ENCODE measurements at places on chromosomes 12 and 14.

- DNase-seq = no peak
- no peak overlapping the region for H3K27ac ChIP-seq
- H3K27me3 ChIP-seq = no peaks in the 10 kb centered on the region
- no peak overlapping the region for H3K4me3 ChIP-seq
- H3K4me1 ChIP-seq = no peaks in the 10 kb centered on the region
Observed at GRCh38 chr12:16163146-16163545, 114.3 kb downstream of the SLC15A5 start.

DNA sequence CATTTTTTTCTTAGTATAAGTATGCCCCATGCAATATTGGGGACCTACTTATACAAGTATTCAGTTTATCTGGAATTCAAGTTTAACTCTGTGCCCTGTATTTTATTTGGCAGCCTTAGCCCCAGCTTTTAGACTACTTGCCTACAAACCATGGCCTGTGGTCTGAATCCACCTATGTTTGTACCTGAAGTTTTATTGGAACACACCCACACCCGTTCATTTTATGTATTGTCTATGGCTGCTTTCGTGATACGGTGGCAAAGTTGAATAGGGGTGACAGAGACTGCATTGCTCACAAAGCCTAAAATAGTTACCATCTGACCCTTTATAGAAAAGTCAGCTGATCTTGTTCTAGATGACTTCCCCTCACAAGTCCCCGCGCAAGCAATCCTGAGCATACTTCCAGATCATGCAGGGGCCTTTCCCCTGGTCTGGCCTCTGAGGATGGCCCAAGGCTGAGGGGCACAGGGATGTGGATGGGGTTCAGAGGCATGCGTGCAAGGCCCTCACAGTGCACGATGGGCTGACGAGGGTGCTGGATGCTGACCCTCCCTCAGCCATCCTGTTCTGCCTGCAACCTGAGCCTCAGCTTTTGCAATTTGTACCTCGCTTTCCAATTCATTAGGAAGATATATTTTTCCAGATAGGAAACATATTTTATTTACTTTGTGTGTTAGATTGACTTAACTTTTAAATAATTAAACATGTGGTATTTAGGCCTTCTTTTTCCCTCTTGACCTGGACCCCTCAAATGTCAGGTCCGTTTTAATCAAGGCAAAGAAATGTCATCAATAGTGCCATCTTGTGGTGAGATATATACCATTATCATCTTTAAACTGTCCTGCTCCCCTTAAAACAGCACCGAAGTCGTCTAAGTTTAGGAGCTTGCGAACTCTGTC lies 527.3 kb upstream of the CCDC196 start:
- H3K4me3 ChIP-seq = no peak overlapping the region
- no peaks in the 10 kb centered on the region for H3K36me3 ChIP-seq
- no peak overlapping the region for H3K27ac ChIP-seq
- DNase-seq = peak; percentile 11
- H3K27me3 ChIP-seq = no peaks in the 10 kb centered on the region

DNA sequence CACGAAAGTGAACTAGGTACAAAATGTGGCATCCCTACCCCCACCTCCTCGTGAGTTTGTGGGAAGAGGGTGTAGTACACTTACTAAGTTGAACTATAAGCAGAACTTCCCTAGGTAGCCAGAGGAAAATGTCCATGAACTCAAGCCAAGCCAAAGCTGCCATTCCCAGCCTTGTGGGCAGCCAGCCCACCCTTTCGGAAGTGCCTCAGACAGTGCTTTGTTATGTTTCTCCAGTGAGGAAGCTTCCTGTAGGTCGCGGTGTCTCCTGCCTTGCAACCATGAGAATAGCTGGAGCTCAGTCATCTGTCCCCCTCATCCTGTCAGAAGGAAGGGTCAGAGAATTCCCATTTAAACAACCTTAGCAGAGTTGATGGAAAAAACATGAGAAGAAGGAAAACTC lies 266.9 kb downstream of the DUSP6 start:
- no peaks in the 10 kb centered on the region for H3K36me3 ChIP-seq
- H3K4me3 ChIP-seq = no peak overlapping the region
- DNase-seq = no peak
- H3K27ac ChIP-seq = no peak overlapping the region
- H3K4me1 ChIP-seq = no peaks in the 10 kb centered on the region
- no peaks in the 10 kb centered on the region for H3K27me3 ChIP-seq

DNA sequence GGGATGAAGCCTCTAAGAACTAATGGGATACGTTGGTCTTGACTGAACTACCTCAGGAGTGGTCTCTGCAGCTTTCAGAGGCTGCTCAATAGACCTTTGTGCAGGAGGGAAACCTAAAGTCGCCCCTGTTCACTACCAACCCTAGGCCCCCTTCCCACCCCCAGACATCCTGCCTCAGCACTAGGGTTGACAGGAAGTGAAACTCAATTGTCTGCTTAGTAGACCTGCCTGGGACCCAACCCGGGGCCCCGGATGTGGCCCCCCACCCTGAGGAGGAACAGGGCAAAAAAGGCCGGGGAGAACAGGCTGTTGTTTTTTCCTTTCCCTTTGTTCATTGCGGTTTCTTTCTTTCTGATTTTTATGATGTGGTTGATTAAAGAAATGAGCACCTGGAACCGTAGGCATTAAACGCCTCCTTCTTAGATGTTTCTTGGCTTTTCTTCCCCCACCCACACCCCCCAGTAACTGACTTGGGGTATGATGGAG lies 1.6 kb upstream of the DGKA start:
- no peaks in the 10 kb centered on the region for H3K36me3 ChIP-seq
- peak; percentile 76 for DNase-seq
- H3K4me3 ChIP-seq = peak overlapping the region; percentile 2

- H3K4me3 ChIP-seq = no peak overlapping the region
- H3K36me3 ChIP-seq = no peaks in the 10 kb centered on the region
- no peaks in the 10 kb centered on the region for H3K27me3 ChIP-seq
- H3K4me1 ChIP-seq = no peaks in the 10 kb centered on the region
Observed at GRCh38 chr14:68779761-68780323, 13.0 kb downstream of the ZFP36L1 start.

- DNase-seq = no peak
- no peaks in the 10 kb centered on the region for H3K27me3 ChIP-seq
- peaks cover 10% of the 10 kb centered on the region for H3K4me1 ChIP-seq
- H3K36me3 ChIP-seq = no peaks in the 10 kb centered on the region
- H3K27ac ChIP-seq = no peak overlapping the region
- H3K4me3 ChIP-seq = no peak overlapping the region
Observed at GRCh38 chr12:58186401-58186800, 245.0 kb downstream of the ATP23 start.

- no peaks in the 10 kb centered on the region for H3K4me1 ChIP-seq
- DNase-seq = no peak
- H3K36me3 ChIP-seq = no peaks in the 10 kb centered on the region
- no peak overlapping the region for H3K27ac ChIP-seq
- no peak overlapping the region for H3K4me3 ChIP-seq
Observed at GRCh38 chr12:42090899-42091298, 53.8 kb downstream of the GXYLT1 start.

DNA sequence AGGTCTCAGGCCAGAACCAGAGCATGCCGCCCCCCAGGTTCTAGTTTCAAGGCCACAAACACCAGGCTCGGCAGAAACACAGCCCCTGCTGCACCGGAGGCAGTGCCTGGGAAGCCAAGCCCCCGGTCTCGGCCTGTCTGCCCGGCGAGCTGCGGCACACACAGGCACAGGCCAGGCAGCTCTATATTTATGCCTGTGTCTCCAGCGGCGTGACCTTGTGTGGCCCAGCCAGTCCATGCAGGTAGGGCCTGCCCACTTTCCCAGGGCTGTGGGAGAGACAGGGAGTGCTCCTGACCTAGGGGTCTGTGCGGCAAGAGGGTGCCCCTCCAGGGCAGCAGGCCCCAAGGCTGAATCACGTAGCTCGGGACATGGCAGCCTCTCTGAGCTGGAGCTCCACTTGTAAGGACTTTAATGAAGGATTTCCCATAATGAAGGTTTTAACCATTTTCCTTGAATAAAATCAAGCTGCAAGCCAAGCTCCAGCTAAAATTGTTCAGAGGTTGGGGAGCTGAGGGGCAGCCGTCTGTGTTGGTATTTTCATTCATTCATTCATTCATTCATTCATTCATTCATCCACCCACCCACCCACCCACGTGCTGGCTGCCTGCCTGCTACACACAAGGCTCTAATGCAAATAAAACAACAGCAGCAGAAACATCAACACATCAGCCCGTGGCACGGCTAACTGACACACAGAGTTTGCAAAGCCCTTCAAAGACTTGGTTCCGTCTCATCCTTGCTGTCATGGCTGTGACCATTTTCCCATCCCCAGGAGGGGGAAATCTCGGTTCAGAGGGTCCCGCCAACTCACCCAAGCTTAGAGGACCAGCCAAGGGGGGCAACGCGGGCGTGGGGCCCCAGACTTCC lies 92.0 kb downstream of the RFLNA start:
- H3K27ac ChIP-seq = no peak overlapping the region
- peaks cover 9% of the 10 kb centered on the region for H3K4me1 ChIP-seq
- H3K4me3 ChIP-seq = no peak overlapping the region
- H3K27me3 ChIP-seq = no peaks in the 10 kb centered on the region
- no peaks in the 10 kb centered on the region for H3K36me3 ChIP-seq

DNA sequence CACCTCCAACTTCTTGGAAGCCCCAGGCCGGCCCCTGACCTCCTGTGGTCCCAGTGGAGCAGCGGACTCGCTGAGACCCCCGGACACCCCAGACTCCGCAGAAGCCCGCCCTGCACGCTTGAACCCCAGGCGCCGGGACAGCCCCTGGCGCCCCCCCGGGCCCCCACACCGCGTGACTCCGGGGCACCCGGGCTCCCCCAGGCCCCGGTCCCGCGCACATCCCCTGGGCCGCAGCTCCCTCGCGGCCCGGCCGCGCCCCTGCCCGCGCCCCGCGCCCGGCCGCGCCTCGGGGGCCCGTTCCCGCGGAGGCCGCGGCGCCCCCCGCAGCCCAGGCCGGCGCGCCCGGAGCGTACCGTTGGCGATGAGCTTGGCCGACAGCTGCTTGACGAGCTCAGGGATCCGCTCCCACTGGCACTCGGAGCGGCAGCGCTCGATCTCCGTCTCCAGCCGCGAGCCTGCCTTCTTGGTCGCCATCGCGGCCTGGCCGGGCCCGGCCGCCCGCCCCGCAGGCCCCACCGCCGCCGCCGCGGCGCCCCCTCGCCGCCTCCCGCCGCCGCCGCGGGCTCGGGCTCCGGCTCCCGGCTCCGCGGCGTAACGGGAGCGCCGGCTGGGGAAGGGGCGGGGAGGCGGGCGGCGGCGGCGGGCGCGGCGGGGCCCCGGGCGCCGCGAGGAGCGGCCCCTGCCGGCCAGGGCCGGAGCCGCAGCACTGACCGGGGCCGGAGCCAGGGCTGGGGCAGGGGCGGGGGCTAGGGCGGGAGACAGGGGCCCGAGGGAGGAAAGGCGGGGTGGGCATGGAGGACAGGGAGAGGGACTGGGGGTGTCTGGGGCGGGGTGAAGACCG lies at the start of gene TTC7B:
Gene TTC7B, minus strand, starts transcription at position 609 of the 841 bp plus-strand sequence. Its CDS starts 135 bp downstream, at position 474.
- H3K27me3 ChIP-seq = no peaks in the 10 kb centered on the region
- H3K4me3 ChIP-seq = peak within 1 kb of the TSS; percentile 57
- H3K4me1 ChIP-seq = peaks cover 5% of the 10 kb centered on the region
- no peak within 1 kb of the TSS for H3K27ac ChIP-seq
- peak; percentile 10 for DNase-seq

DNA sequence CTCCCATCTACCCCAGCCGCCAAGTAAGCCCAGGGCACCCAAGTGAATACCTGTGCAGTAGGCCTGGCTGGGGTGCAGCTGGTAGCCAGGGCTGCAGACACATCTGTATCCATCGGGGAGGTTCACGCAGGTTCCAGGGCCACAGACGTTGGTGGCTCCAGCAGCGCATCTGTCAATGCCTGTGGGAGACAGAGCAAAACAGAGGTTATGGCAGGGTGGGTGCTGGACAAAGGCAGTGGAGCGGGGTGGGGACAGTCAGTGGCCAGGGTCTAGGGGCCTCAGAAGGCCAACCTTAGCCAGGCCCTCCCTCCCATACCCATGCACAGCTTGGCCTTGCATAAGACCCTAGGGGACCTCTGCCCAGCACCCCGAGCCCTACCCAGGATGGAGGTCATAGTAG lies 29.2 kb downstream of the ISCA2 start:
- H3K4me3 ChIP-seq = no peak overlapping the region
- DNase-seq = no peak
- H3K27ac ChIP-seq = no peak overlapping the region
- H3K27me3 ChIP-seq = peaks cover 33% of the 10 kb centered on the region

GRCh38 chr12:69985656-69986055 lies 160.6 kb downstream of the MYRFL start:
- no peak overlapping the region for H3K4me3 ChIP-seq
- H3K36me3 ChIP-seq = no peaks in the 10 kb centered on the region
- peak; percentile 17 for DNase-seq
- H3K4me1 ChIP-seq = no peaks in the 10 kb centered on the region
- no peaks in the 10 kb centered on the region for H3K27me3 ChIP-seq
- H3K27ac ChIP-seq = no peak overlapping the region

- H3K27me3 ChIP-seq = peaks cover 97% of the 10 kb centered on the region
- no peak for DNase-seq
- H3K36me3 ChIP-seq = no peaks in the 10 kb centered on the region
Observed at GRCh38 chr12:3132636-3133404, 55.6 kb downstream of the TSPAN9 start.

DNA sequence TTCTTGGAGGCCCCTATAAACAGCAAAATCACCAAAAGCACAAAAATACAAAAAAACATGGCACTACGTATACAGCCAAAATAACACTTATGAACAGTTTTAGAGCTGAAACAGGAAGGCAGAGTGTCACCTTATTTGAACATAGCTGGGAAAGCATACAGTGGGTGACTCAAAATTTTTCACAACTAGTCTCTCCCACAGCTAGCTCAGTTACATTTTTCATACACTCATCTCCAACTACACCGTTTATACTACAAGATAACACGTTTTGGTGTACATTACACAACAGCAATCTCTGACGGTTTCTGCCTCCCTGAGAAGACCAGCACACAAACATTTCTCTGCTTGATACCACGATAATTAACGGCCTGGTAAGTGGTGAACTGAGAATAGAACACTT lies 2.9 kb downstream of the RAD52 start:
- H3K4me3 ChIP-seq = no peak overlapping the region
- H3K36me3 ChIP-seq = no peaks in the 10 kb centered on the region
- no peak overlapping the region for H3K27ac ChIP-seq
- no peaks in the 10 kb centered on the region for H3K27me3 ChIP-seq

DNA sequence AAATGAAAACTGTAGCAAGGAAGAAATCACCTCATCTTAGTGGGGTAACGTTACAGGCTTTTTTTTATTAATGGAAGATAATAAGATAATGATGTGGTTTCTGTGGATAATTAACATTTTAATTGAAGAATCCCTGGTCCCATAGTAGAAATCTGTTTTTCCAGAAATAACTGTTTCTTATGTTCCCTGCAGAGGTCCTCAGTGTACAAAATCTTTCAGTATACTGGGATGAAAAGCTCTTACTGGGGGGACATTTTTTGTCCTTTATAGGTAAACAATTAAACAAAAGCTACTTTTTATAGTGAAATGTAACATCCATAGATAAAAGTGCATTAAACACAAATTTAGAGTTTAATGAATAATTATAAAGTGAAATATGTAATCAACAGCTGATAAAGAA lies 312.2 kb downstream of the ATXN7L3B start:
- H3K27ac ChIP-seq = no peak overlapping the region
- no peak for DNase-seq

GRCh38 chr14:103871596-103872480 lies 24.5 kb upstream of the PPP1R13B start:
- H3K36me3 ChIP-seq = no peaks in the 10 kb centered on the region
- peak overlapping the region; percentile 62 for H3K4me3 ChIP-seq
- DNase-seq = peak; percentile 40
- no peaks in the 10 kb centered on the region for H3K4me1 ChIP-seq
- H3K27me3 ChIP-seq = no peaks in the 10 kb centered on the region

- no peaks in the 10 kb centered on the region for H3K36me3 ChIP-seq
- peak overlapping the region; percentile 74 for H3K4me3 ChIP-seq
- no peaks in the 10 kb centered on the region for H3K4me1 ChIP-seq
- peak; percentile 37 for DNase-seq
- H3K27ac ChIP-seq = peak overlapping the region; percentile 21
Observed at GRCh38 chr14:102593061-102593824, 794 bp downstream of the RCOR1 start.

GRCh38 chr12:75414671-75415070 lies 23.8 kb downstream of the GLIPR1L2 start:
- no peaks in the 10 kb centered on the region for H3K4me1 ChIP-seq
- no peak overlapping the region for H3K4me3 ChIP-seq
- no peaks in the 10 kb centered on the region for H3K27me3 ChIP-seq

Data from MM.1S (cell line).